ENCODE measurements at places on chromosomes 5 and 9.
A peak's percentile ranks its signal among the peaks of the same experiment; 100 is the strongest.

GRCh38 chr5:175596761-175597189 is 61.1 kb upstream of the HRH2 start:
- no peak for DNase-seq

DNA sequence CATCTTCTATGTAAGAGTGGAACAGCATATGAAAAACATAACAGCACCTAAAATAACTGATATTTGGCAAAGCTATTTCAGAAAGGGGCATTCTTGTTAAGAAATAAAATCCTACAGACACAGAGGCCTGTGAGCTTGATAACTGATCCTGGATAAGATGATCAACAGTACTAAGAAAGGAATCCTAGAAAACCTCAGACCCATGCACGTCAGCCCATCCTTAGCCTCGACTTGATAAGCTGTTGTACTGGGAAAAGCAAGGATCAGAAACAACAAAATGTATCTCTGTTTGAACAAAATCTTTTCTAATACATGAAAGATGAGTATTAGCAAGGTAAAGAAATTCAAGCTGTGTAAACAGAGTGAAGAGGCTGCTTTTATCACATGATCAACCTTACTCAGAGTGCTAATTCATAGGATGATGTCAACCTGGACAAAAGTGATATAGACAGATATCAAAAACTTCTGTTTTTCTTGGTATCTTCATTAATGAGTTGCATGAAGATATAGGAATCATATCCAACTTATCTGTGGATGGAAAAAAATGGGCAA is 15.2 kb downstream of the LIFR start:
- DNase-seq: no peak

GRCh38 chr5:55900068-55900467 is 48.9 kb downstream of the IL31RA start:
- DNase-seq: no peak

GRCh38 chr9:129726322-129727160 is 26.3 kb downstream of the PTGES start:
- DNase-seq: peak; percentile 51

Measured in globus pallidus (tissue), 1 donor.